ENCODE measurements at places on chromosomes 12 and 14.

DNA sequence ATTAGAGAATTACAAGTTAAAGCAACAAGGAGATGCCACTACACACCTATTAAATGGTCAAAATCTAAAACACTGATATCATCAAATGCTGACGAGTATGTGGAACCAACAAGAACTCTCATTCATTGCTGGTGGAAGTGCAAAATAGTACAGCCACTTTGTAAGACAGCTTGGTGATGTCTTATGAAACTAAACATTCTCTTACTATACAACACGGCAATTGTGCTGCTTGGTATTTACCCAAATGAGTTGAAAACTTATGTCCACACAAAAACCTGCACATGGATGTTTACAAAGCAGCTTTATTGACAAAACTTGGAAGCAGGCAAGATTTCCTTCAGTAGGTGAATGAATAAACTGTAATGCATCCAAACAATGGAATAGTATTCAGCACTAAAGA, 3.2 kb downstream of the TMBIM4 start:
- no peak for DNase-seq

GRCh38 chr12:9626291-9626690, 18.6 kb upstream of the KLRB1 start:
- DNase-seq = no peak

GRCh38 chr12:131003716-131004045, 50.0 kb downstream of the ADGRD1 start:
- no peak for DNase-seq

- no peak for DNase-seq
Observed at GRCh38 chr14:23299211-23299957, 3.3 kb downstream of the PPP1R3E start.

DNA sequence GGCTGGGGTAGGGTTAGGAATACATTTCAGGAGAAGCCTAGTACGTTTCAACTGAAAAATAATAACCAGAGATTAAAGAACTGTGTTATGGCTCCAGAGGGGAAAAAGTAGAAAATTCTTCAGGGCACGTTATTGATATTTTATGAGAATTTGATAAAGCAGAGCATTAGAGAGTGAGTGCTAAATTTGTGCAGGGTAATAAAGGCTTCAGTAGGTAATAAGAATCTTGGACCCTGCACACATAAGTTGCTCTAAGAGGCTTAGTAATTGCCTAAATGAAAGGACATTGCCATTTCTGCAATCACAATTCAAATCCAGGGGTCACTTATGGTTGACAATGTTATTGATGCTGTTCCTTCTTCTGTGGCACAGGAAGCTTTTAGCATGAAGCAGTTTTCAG, 439.4 kb upstream of the DCN start:
- no peak for DNase-seq

DNA sequence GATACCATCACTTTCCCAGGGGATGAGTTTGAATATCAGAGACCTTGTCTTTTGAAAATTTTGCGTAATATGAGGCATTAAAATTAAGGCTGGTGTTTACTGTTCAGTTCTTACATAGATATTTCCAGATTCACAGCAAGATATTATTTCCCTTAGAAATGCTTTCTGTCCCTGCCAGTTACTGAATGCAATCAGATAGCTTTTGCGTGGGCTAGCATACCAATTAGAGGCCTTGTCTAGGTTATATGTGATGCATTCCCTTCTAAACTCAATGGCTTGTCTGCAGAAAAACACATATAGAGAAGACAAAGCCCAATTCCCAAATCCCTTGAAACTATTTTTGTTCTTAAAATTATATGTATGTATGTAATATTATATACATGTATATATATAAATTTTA, 167.8 kb downstream of the RMST start:
- no peak for DNase-seq

GRCh38 chr14:101001311-101002069, 98.0 kb upstream of the RTL1 start:
- no peak for DNase-seq

GRCh38 chr14:94612174-94612573, at the start of gene SERPINA3:
Gene SERPINA3 (plus strand): TSS chr14:94612391. CDS start chr14:94614442, 2,051 bp downstream.
- no peak for DNase-seq

DNA sequence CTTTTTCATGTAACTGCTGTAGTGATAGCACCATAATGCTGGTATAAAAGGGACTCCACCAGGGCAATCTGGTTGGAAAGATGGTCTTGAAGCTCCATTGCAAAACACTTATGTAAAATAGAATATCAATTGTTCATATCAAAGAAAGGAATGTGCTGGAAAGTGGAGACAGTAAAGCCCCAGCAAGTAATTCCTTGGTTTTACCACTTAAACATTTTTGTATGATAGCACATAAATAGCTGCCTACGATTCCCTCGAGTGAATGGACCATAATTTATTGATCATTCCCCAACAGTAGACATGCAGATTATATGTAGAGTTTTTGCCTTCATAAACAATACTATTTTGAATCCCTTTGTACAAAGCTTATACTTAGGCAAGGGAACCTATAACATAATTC, 275.4 kb downstream of the PAWR start:
- DNase-seq = no peak

GRCh38 chr12:10154145-10154496, 17.8 kb downstream of the OLR1 start:
- DNase-seq = no peak

GRCh38 chr12:98516111-98516873, 902 bp downstream of the TMPO start:
- peak; percentile 80 for DNase-seq

DNA sequence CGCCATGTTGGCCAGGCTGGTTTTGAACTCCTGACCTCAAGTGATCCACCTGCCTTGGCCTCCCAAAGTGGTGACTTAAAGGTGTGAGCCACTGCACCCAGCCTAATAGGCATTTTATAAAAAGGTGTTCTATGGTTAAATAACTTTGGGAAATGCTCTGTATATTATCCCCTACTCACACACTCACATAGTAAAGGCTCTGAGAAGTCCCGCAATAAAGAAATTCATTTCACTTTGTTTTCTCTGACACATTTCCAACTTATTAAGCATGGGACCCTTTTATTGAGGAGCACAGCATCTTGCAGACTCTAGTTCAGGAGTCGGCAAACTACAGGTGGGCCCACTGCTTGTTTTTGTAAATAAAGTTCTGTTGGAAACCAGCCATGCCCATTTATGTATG, 63.9 kb downstream of the RNFT2 start:
- DNase-seq = no peak

DNA sequence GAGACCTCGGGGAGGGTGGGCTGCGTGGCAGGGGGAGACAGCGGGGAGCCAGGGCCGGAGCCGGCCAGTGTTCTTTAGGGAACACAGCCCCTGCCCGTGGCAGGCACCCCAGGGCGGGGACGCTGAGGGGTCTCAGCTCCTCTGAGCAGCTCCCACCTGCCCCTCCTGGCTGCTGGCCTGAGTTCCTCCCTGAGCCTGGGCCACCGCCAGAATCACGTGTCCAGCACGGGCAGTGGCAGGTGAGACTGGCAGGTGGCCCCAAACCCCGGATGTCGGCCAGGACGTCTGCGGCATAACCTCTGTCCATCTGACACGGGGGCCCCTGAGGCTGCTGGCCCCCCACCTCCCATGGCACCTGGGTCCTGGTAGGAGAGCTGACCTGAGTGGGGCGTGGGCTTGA, 25.1 kb downstream of the NOC4L start:
- DNase-seq = no peak

- DNase-seq = peak; percentile 68
Observed at GRCh38 chr12:132506328-132507160, 16.6 kb downstream of the FBRSL1 start.

DNA sequence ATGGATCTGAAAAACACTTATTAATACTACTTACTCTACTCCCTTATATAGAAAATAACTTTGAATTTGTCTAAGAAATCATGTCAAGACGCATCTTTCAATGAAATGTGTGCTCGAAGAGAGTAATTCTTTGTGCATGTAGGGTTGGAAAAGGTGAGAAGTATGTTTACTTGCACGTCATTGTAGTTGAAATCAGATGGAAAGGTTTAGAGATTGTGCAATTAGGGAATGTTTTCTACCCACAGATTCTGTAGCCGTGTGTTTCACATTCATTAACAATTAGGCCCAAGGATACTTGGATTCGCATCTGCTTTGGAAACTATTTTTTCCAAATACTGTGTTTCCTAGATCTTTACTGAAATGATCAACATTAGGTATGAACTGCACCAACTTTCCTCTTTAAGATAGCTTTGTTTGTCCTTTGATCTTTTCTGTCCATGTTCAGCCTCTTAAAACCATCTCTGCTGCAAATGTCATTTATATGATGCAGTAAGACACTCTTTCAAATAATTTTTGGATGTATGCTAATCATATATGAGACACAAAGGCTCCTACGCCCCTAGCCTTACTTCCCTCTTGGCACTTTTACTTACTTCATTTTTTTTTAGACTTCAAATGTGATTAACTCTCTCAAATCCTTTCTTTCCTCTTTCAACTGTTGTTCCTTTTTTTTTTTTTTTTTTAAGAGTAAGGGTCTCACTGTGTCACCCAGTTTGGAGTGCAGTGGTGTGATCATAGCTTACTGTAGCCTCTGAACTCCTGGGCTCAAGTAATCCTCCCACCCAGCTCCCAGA, 58.0 kb upstream of the PSMA6 start:
- DNase-seq = no peak

GRCh38 chr12:15589328-15590032, 199.7 kb downstream of the EPS8 start:
- no peak for DNase-seq

DNA sequence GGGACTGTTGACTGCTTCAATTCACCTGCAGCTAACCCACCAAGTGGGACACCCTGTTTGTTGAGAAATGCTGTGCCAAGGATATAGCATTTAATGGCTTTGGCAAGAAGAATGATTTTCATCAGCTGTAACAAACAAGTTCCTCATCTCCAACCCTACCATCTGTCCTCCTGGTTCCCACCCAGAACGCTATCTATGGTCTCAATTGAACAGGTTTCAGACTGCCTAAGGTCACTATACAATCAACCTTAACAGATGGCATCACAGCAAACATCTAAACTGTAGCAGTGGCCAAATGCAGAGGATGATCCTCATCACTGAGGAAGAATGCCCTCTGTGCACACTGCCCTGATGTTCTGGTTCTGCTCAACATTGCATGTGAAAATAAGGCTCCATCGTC, 546.2 kb upstream of the FOXG1 start:
- no peak for DNase-seq

- DNase-seq = no peak
Observed at GRCh38 chr14:38399652-38400051, 143.8 kb upstream of the CLEC14A start.

DNA sequence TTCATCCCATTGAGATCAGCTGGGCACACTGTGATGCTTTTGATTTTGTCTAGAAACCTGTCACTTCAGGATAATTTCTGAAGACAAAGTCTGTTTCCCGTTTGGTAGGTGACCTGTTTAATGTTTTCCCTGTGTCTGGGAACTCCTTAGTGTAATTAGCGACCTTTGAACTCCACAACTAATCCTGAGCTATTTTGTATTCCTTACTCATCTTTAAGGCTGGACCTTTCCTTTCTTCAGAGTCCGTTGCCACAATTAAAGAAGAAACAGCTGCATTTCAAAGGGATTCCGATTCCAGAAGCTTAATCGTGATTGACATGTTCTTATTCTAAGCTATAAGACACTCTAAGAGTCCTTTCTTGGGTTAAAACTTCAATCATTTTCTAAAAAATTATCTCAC, 22.0 kb downstream of the AP5M1 start:
- DNase-seq = no peak

- DNase-seq = no peak
Observed at GRCh38 chr14:61247935-61248334, 33.2 kb downstream of the TMEM30B start.

DNA sequence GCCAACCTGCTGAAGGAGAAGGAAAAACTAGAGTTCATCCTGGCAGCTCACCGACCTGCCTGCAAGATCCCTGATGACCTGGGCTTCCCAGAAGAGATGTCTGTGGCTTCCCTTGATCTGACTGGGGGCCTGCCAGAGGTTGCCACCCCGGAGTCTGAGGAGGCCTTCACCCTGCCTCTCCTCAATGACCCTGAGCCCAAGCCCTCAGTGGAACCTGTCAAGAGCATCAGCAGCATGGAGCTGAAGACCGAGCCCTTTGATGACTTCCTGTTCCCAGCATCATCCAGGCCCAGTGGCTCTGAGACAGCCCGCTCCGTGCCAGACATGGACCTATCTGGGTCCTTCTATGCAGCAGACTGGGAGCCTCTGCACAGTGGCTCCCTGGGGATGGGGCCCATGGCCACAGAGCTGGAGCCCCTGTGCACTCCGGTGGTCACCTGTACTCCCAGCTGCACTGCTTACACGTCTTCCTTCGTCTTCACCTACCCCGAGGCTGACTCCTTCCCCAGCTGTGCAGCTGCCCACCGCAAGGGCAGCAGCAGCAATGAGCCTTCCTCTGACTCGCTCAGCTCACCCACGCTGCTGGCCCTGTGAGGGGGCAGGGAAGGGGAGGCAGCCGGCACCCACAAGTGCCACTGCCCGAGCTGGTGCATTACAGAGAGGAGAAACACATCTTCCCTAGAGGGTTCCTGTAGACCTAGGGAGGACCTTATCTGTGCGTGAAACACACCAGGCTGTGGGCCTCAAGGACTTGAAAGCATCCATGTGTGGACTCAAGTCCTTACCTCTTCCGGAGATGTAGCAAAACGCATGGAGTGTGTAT, 2.4 kb downstream of the FOS start:
- no peak for DNase-seq

DNA sequence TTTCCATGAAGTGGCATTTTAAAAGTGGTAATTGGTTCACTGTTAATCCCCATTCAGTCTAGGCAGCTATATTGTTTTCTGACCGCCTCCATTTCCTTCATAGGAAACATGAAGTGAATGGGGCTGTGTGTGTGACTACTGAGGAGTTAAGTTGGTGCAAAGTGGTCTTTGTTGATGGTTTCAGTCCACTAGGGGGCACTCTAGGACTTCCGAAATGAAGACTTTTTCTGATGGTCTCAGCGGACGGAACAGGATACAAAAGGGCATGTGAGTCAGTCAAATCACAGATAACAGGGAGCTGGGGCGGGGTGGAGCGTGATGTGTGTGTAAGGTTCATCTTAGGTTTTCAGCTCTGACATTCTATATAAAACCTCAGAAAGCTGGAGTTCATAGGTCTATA, 240.1 kb upstream of the OR4E1 start:
- no peak for DNase-seq

DNA sequence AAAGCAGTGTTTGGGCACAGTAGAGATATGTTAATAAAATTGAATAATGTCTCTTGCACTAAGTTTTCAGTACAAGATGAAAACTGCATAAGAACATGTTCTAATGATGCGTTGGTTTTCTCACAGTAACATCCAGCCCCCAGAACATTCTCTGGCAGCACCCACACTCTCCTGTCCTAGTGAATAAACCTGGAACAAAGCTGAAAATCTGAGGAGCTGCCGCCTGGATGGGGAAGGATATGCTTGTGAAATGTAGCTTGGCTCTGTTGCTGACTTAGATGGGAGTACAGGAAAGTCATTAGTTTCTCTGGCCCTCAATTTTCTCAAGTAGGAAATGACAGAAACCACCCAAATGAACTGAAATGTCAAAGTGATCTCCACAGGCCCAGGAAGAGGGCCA, 323.8 kb downstream of the APAF1 start:
- DNase-seq = no peak

- no peak for DNase-seq
Observed at GRCh38 chr12:123808167-123808566, 46.1 kb downstream of the DNAH10 start.

- no peak for DNase-seq
Observed at GRCh38 chr12:131441060-131441396, 269.9 kb upstream of the SFSWAP start.

Data from left renal pelvis (tissue), 4 donors.